Mesenteric fat pad (tissue), 1 donor: ENCODE measurements at places on chromosomes 16 and 17. TPM values are rescaled to one million over a fixed set of nuclear protein-coding genes. Genes with fewer than 3 reads are reported as not detected.

RASL10B gene
- 24.3 TPM for total RNA-seq

MAPT gene
- total RNA-seq, result 23.5 TPM

CCDC200 gene
- total RNA-seq, result not detected

TNP2 gene
- not detected for total RNA-seq

RNF222 gene
- total RNA-seq, result not detected

CD300LF gene
- 2.8 TPM for total RNA-seq

DNAAF8 gene
- 1.3 TPM for total RNA-seq

PYDC1 gene
- not detected for total RNA-seq

CHST5 gene
- total RNA-seq, result not detected

SLFN14 gene
- not detected for total RNA-seq

OR1F1 gene
- total RNA-seq, result not detected

SNAI3 gene
- total RNA-seq, result 1.2 TPM

KRT20 gene
- 1.2 TPM for total RNA-seq

EVPL gene
- 0.16 TPM for total RNA-seq

GRCh38 chr17:69717214-69717613, 302.7 kb downstream of the MAP2K6 start:
- DNase-seq, result no peak

GRCh38 chr17:63279498-63280230, 166.4 kb downstream of the CYB561 start:
- no peak for DNase-seq

DNA sequence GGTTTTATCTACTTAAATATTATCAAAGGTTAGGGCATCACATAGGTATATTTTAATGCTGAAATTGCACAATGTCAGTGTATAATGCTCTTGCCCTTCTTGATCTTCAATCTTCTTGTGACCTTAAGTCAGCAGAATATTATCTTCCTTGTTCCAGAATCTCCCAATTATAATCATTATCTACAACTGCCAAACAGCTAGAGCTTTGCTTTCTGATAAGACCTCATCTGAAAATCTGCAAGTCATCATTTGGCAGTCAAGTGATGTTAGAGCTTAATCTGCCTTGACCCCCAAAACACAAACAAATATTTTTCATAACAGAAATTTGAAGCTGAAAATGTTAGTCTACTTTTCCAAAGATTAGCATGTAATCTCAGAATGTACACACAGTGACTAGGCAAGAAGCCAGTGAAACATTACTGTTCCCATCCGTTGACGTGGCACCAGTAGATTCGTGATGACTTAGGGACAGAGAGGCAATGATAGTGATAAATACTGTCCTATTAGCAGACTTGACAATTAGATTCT, 19.8 kb downstream of the REXO5 start:
- no peak for DNase-seq

DNA sequence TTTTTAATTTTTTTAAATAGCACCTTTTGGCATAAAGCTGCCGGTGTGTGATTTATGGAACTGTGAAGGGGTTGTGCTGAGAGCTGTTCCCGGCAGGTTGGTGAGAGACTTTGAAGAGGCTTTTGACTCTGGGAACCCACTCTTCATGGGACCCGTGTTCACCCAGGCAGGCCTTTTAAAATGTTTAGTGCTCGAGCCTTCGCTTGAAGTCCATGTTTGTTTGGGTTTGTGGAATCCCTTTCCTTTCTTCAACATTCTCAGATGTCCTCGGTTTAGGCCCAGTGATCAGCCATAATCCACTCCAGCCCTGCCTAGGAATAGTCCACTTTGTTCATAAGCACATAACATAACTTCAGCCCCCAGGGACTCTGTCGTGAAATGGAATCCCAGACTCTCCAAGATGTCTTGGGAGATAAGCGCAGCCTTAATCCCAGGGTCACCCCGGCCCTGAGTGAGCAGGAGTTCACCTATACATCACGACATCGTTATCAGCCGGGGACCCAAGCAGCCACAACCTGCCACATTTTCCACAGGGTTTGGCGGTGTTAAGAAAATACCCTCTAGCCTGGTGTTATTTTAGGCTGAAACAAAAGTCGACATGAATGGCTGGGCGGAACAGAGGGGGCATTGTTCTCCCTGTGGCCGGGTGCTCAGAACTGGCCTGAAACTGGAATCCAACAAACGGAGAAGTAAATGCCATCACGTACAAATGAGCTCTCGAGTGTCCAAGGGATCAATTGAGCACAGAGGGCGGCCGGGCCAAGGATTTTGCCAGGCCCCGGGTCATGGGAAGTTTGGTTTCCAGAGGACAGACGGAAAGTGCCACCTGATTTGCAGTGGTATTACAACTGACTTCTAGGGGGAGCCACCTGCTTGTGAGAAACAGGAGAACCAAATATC, 145.7 kb upstream of the IRX3 start:
- DNase-seq, result no peak

- no peak for DNase-seq
Observed at GRCh38 chr16:85350973-85351372, 238.7 kb upstream of the CIBAR2 start.

DNA sequence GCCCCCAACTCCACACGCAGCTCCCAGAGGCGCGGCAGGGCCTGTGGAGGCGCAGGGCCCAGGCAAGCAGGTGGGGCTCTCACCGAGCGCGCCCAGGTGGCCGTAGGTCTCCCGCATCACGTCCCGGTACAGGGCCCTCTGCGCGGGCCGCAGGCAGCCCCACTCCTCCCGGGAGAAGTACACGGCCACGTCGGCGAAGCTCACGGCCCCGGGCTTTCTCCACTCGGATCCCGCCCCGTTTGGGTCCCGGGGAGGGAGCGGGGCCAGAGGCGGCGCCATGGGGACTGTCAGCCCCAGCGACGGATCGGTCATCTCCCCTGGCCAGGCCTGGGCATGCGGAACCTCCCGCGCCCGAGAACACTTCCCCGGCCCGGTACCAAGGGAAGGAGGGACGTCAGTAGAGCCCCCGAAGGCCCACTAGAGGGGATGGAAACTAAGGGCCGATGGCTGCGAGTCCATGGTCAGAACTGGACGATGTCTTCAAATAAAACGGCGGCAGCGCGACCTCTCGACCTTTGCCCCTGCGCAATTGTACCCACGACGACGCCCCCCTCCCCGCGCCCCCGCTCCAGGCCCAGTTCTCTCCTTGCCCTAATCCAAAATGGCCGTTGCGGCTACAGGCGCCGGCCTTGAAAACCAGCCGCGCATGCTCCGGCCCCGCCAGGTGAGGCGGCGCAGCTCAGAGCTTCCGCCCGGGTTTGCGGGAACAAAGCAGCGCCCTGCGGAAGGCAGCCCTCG, at the start of gene ZNF747:
Gene ZNF747 (minus strand): TSS at position 491 of the 738 bp plus-strand sequence. CDS start 179 bp downstream, at position 312.
- DNase-seq, result peak; percentile 97

DNA sequence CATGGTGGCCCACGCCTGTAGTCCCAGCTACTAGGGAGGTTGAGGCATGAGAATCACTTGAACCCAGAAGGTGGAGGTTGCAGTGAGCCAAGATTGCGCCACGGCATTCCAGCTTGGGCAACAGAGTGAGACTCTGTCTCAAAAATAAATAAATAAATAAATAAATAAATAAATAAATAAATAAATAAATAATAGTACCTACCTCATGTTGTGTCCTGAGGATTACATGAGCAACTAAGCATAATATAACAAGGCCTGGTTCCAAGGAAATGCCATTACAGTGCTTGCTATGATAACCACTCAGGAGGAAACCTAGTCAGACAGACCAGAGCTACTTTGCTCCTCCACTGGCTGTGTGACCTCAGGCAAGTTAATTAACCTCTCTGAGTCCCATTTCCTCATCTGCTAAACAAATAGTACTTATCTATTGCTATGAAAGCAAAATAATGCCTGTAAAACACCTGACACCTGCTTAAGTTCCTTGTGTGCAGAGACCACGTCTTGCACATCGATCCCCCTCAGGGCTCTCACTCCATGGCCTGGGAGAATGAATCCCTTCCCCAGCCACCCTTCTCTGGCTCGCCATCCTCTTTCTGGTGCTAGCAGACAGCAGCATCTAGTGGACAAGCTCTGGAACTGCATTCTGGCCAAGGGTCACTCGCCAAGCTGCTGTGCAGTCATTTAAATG, 7.5 kb downstream of the EPOP start:
- no peak for DNase-seq

GRCh38 chr17:57624386-57624785, 120.7 kb downstream of the CCDC182 start:
- DNase-seq, result no peak

- peak; percentile 73 for DNase-seq
Observed at GRCh38 chr16:55044201-55044975, 113.7 kb downstream of the IRX5 start.

- DNase-seq, result no peak
Observed at GRCh38 chr16:80460988-80461387, 79.8 kb upstream of the DYNLRB2 start.

DNA sequence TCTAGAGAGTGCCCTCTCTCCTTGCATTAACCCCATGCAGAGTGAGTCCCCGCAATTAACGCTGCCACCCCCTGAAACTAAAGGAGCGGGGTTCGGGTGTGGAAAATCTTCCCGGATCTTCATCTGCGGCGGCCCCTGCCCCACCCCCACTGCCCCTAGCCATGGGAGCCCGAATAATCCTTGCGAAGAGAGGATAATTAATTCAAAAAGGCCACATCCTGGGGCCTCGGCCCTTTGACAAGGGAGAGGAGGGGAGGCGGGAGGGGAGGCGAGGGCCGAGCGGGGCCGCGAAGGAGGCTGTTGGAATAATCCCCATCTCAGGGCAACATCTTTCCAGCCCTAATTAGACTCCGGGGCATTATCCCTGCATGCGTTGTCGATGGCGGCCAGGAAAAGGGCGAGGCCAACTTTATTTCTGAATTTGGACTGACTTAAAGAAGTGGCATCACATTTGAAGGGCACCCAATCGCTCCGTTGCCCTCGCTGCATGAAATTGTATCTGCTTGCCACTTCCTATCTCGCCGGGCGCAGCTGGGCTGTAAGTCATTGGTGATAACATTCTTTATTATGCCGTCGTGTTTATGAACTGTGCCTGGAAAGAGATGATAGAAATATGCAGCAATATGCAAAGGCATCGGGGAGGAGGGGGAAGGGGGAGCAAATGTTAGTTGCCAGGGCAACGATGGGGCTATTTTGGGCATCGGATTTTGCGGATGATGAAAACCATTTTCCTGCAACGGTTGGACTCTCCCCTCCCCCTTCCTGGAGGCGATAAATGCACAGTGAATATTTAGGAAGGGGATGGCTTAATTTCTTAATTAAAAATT, 387.1 kb upstream of the TNRC6C start:
- DNase-seq, result peak; percentile 80

DNA sequence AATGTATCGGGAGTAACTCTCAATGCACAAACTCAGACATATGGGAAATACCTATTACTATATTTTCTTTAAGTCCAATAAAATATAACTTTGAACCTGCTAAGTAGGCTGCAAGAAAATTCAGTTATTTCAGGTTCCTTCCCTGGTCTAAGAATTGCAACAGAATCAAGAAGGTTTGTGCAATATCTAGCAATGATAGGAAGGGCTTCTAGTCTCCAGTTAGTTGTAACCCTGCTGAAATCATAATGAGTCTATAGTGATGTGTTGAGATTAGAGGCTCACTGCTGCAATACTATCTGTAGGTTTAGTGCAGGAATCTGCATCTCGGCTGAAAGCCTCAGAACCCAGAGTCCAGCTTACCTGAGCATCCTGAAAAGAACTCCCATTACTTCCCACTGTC, 110.5 kb downstream of the PMP22 start:
- DNase-seq, result no peak

GRCh38 chr16:2115591-2115973, 20.1 kb downstream of the PKD1 start:
- DNase-seq, result no peak

- no peak for DNase-seq
Observed at GRCh38 chr17:13044572-13045065, 26.8 kb upstream of the ELAC2 start.

GRCh38 chr16:74291577-74292208, 4.9 kb upstream of the PSMD7 start:
- no peak for DNase-seq

DNA sequence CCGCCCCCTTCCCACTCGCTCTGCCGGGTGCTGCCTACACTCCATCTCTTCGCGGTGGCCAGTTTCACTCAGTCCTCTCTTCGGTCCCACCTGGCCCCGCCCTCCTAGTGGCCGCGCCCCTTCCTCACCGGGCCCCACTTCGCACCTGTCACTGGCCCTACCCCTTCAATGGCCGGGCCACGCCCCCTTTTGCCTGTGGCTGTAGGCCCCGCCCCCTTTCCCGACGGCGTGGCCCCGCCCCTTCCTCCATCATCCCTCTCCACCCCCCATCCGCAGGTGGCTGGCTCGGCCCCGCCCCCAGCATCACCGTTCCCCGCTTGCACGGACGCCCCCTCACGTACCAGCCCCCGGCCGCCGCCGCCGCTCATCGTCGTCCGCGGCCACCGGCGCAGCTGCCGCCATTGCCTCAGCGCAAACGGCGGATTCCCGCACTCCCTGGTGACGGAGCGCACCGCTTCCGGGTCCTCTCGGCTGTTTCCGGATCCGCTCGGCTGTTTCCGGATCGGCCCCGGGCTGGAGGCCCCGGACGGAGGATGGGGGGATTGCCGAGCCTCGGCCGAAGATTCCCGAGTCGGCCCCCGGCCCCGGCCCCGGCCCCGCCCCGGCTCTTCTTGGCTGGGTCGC, at the start of gene RABEP2:
Gene RABEP2 (minus strand): TSS at position 477 of the 624 bp plus-strand sequence. CDS start 75 bp downstream, at position 402.
- DNase-seq, result peak; percentile 98

DNA sequence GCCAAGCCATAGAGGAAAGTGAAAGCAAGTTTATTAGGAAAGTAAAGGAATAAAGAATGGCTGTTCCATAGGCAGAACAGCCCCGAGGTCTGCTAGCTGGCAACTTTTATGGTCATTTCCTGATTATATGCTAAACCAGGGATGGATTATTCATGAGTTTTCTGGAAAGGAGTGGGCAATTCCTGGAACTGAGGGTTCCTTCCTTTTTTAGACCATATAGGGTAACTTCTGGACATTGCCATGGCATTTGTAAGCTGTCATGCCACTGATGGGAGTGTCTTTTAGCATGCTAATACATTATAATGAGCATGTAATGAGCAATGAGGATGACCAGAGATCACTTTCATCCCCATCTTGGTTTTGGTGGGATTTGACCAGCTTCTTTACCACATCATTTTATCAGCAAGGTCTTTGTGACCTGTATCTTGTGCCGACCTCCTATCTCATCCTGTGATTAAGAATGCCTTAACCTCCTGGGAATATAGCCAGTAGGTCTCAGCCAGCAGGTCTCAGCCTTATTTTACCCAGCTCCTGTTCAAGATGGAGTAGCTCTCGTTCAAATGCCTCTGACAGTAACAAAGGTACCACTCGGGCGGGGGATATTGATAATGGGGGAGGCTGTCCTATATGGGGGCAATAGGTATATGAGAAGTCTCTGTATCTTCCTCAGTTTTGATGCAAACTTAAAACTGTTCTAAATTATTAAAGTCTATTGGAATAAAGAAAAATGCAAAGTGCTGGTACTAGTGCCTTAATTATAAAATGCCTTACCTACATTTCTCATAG, 38.9 kb upstream of the HELZ start:
- no peak for DNase-seq
